ENCODE measurements at places on chromosomes 1 and 21. TPM values are rescaled to one million over a fixed set of nuclear protein-coding genes. Genes with fewer than 3 reads are reported as not detected.

DNA sequence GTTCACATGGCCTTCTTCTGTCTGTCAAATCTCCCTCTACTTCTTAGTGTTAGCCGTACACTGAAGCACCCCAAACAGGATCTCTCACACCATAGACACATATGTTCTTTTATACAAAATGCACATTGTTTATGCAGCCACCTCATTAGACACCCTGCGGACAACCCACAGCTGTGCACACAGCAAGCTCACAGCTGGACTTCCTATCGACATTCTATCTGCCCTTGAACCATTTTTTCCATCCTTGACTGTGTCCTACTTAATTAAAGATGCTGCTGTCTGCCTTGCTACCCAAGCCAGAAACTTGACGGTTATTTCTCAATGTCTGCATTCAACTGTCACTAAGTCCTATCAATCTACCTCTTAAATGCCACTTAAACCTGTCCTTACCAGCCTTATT, 3.2 kb upstream of the ZBTB21 start:
- no peak for DNase-seq

DNA sequence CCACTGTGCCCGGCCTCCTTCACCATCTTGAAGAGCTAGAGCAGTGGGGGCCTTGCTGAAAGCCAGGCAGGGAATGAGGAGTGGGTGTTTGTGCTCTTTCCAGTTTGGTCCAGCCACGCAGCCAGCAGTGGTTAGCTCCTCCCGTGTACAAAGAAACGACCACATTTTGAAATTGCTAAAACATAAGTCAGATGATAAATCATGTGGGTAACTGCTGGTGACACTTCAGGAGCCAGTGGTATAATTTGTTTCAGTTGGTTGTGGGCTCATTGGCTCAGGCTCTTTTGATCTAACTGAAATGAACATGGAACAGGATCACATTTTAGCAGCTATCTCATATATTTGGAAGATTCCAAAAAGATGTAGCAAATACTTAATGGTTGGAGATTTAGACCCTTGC, 87.6 kb downstream of the MTR start:
- no peak for DNase-seq

DNA sequence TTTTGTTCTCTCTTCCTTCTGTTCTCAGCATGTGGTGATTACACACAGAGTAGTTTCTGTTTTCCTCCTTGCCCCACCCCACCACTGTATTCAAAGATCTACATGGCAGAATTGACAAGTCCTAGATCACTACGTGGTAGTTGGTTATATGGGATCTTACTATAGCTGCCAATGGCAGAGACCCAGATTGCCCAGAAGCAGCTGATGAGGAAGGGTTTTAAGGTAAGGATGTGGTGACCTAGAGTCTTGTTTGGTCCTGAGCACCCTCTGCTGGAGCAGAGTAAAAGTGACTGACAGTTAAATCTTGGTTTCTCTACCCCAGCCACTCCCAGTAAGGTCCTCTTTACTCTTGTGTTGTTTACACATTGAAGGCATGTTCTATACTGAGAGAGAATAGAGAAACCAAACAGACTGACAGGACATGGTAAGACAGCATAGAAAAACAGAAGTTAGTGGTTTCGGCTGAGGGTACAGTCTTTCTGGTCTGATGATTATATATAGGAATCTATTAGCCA, 22.8 kb upstream of the STRIP1 start:
- DNase-seq = no peak

Gene FLG2
- not detected for total RNA-seq

Gene CGN
- total RNA-seq = 7.2 TPM

DNA sequence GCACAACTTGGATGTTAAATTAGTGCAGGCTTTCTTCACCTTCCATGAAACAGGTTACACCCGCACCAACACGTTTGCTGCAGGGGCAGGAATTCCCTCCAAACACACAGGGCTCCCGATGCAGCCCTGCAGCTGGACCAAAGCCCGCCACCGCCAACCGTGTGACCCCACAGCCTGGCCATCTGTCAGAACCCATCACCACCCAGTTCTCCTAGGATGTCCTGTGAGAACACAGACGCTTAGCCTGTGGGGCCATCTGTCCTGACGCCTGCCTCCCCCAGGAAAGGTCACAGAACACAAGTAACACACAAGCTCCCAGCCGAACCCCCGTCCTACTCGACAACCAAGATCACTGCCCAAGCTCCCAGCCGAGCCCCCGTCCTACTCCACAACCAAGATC, 108.1 kb downstream of the NPHP4 start:
- DNase-seq = no peak

Gene BACE2
- total RNA-seq = 16.9 TPM

DNA sequence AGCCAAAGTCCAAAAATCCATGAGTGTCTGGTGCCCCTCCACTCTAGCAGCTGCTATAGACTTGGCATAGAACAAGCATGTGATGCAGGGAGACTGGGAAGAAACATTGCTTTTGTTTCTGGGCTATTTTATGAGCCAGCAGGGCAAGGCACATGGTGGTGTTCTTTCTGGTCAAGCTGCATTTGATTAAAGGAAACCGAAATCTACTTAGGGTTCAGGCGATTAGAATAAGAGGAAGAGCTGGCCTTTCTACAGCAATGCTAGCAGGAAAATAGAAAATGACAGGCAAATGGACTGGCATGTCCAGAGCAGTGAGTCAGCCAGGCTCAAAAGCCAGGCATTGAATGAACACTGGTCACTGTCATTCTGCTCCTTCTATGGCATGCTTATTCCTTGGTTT, 28.5 kb upstream of the ARHGAP29 start:
- DNase-seq = no peak

DNA sequence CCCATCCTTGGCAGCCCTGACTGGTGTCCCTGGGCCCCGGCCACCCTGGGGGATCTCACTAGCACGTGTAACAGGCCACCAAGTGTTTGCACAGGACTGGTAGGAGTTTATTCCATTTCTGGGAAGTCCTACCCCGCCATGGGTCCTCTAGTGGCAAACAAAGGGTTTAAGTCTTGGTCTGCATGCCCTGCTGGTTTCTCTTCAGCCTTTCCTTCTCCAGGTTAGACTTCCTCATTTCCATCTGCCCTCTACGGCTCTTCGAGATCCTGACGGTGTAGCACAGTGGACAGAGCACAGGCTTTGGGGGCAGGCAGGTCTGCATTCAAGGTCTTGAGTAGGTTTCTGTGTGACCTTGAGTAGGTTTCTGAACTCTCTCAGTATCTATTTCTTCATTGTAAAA, 2.8 kb downstream of the AGTRAP start:
- DNase-seq = no peak

Gene KIF14
- total RNA-seq = 22.0 TPM

- DNase-seq = no peak
These were observed 7.5 kb downstream of the COL9A2 start for GRCh38 chr1:40309374-40310128.

Gene HSPG2
- total RNA-seq = 103 TPM

Gene AQP10
- not detected for total RNA-seq

GRCh38 chr1:93846992-93847810, 31.8 kb downstream of the DNTTIP2 start:
- peak; percentile 86 for DNase-seq

Gene KRTAP13-2
- total RNA-seq = not detected

DNA sequence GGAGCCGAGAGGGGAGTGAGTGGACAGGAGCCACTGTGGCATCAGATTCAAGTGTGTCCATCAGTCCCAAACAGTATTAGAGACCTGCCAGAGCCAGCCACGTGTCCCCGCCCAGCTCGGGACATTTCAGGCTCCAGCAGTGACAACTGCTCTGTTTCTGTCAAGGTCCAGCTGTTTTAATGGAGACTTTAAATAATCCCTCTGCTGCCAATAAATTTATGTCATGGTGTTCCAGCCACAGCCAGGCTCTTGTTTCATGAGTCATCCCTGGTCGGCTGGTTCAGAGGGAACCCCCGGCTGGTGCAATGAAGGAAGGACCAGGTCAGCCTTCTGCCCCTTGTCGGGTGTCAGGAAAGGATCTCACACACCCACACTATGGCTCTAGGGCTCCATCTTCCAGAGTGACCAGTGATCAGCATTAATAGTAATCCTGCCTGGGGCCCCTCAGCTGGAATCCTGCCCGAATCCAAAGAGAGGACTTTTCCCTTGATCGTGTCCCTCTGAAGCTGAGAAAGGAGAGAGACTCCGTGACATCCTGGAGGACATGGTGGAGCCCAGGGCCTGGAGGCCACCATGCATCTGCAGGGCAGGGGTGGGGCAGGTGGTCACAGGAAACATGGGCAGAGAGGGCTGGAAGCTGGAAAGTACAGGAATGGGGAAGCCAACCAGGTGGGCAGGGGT, 197.3 kb downstream of the MATN1 start:
- no peak for DNase-seq

- no peak for DNase-seq
These were observed 106.4 kb downstream of the CRB1 start for GRCh38 chr1:197374428-197374827.

DNA sequence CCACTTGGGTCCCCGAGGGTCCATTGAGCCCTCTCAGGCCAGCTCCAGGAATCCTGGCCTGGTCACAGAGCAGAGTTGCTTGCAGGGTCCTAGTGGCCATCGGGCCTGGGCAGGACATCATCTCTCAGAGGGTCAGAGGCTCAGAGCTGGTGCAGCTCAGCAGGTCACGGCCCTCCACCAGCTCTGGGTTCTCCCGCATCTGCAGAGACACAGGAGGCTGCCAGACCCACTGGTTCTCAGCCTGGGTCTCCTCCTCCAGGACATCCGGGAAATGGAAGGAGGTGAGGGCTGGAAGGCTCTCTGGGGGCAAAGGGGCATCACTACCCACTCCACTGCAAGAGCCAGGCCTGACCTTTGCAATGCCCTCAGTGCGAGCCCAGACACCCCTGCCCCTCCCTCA, 6.5 kb downstream of the TMEM54 start:
- no peak for DNase-seq

Data from neural crest cell (in vitro differentiated cells).